Stimulated activated CD8-positive, alpha-beta memory T cell treated with anti-CD3 and anti-CD28 coated beads, Interleukin-7, amount 100 ng/mL, for 24 hours (primary cell): ENCODE measurements at places on chromosomes 2 and 18.

DNA sequence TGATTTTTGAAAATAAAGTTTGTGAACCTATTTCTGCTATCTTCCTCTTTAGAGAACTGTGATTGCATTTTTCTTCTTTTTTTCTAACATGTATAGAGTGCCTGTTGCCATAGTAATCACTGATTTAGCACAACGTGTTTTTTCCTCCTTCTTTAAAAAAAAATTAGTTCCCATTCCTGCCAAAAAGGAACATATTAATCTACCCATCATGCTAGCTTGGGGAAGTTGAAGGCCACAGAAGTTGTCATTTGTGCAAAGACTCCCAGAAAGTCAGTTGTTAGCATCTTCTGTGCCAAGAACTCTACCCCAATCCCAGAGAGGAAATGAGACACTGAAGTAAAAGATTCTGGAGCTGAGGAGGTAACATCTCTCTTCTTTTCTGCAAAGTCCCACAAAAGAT, 57.3 kb downstream of the SLC8A1 start:
- no peak for DNase-seq

DNA sequence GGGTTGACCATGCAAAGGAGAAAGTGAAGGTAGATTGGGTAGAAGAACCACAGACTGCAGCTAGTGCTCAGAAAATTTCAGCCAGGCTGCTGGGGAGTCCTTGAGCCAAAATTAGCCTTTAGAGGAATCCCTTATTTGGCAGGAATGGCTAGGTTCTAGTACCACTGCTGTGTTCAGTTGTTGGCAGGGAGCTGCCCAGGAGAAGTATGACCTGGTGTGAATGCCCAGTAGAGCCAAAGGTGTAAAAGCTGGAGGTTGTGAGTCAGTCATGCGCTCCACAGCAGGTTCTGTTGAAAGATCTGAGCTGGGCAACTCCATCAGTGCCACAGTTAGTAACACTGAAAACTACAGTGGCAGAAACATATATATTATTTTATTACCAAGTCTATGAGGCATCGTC, 36.4 kb upstream of the TBR1 start:
- no peak for DNase-seq

DNA sequence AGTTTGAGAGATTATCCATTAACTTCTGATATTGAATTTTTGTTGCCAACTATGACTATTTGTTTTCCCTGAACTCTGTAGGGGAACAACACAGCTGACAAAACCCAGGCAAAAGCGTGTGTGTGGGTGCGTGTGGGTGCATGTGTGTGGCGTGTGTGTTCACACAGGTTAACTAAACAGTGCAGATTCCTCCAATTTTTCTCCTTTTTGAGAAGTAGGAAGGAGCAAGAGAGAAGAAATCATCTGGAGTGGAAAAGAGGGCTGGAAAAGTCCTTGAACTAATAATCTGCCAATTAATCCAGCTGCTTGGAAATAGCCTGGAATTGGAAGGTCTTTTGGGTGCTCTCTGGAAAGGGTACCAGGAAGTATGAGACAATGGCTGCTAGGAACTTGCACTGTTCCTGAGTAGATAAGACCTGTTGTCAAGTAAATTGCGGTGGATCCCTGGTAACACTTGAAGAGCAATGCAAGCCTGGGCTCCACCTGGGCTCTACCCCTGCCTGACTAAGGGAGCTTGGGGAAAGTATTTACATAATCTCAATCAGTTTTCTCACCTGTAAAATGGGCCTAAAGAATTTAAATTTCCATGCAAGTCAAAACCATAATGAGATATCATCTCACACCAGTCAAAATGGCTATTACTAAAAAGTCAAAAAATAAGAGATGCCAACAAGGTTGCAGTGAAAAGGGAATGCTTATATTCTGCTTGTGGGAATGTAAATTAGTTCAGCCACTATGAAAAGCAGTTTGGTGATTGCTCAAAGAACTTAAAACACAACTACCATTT, 40.5 kb upstream of the IL1R1 start:
- DNase-seq: no peak

DNA sequence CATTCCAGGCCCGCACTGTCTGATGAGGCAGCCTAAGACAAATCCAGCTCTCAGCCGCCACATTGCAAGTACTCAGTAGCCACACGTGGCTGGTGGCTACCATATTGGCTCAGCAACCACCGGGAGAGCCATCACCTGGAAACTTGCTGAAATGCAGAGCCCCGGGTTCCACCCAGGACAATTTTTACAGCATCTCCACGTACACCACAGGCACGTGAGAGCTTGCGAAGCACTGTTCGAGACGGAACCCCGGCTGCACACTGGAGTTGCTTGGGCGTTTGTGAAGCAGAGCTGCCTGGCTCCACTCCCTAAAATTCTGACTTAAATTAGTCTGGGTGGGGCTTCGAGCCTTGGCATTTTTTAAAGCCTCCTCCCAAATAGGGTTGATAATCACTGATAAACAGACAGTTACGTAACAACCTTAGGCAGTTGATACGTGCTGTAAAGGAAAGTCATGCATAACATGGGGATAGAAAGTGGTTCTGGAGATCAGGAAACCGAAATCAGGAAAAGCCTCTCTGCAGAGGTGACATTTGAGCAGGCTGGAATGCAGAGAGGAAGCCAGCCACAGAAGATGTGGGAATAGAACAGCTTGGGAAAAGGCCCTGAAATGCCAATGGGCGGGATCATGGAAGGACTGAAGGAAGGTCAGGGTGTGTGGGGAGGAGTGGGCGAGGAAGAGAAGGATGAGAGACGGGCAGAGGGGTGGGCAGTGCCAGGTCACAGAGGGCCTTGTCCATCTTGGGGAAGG, 6.2 kb downstream of the ASAP2 start:
- no peak for DNase-seq

GRCh38 chr2:98385050-98385699, 38.9 kb downstream of the CNGA3 start:
- DNase-seq: peak; percentile 50

- DNase-seq: no peak
These were observed 124.1 kb upstream of the NOSTRIN start for GRCh38 chr2:168678153-168678853.

GRCh38 chr2:195505701-195506100, 151.3 kb upstream of the SLC39A10 start:
- no peak for DNase-seq

GRCh38 chr2:42009657-42010580, 37.9 kb upstream of the PKDCC start:
- no peak for DNase-seq

- no peak for DNase-seq
These were observed 226.9 kb downstream of the MYO3B start for GRCh38 chr2:170404846-170405245.

DNA sequence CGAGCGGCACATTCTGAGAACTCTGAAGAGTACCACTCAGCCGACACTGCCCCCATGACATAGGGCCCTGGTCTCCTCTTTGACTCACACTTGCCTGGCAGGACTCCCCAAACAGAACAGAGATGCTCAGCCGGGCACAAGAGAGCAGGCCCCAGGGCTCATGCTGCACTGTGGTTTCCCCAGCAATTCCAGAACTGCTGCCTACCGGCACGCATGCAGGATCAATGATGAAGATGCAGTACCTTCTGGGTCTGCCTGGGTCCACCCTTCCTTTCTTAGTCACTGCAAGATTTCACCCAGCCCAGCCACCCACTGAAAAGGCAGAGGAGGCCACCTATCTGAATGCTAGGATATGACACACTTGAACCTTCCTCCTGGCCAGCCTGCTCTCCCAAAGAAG, 49.4 kb downstream of the BCL11A start:
- DNase-seq: no peak

DNA sequence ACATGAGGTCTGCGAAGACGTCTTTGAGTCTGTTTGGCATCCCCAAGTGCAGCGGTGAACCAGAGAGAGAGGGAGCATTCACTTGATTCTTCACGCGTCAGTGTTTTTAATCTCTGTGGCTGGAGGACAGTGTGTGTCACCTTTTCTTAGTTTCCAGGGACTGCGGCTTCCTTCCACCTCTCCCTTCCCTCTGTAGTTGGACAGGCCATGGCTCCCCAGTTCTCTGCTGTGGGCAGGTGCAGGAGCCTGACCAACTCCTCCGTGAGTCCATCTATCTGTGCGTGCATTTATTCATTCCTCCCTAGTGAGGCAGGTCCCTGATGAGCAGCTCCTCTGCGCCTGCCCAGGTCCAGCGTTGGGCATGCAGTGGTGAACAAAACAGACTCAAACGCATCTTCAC, 42.9 kb downstream of the AGAP1 start:
- DNase-seq: no peak

DNA sequence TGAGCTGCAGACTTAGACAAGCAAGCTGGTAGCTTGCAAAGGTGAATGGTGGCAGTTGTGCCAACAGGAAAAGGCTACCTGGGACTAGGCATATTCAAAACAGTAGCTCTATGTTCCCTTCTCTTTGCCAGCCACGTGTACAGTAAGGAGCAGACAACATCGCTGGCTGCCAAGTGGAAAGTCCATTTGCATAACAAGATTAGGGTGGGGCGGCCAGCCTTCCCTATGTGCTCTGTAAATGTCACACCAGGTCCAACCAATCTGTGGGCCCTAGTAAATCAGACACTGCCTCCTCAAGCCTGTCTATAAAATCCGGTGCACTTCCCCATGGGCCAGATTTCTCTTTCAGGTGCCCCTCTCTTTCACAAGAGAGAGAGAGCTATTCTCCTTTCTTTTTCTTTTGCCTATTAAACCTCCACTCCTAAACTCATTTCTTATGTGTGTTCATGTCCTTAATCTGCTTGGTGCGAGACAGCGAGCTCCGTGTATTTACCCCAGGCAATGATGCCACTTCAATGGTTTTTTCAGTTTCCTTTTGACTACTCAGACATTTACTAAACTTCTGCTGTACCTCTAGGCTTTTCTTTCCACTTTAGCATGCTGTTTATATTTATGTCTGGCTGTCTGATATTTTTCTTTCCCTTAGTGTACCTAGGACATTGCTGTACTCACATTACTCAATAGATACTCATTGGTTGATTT, 297.4 kb upstream of the GCFC2 start:
- no peak for DNase-seq

GRCh38 chr18:70273021-70273420, 15.8 kb upstream of the SOCS6 start:
- DNase-seq: no peak

- no peak for DNase-seq
These were observed 83.0 kb upstream of the CTDP1 start for GRCh38 chr18:79596446-79597175.

GRCh38 chr2:69639266-69639665, 4.3 kb downstream of the AAK1 start:
- no peak for DNase-seq
